ENCODE measurements at places on chromosomes 5 and 9.
A peak's percentile ranks its signal among the peaks of the same experiment; 100 is the strongest.

GRCh38 chr9:21830589-21830988, 28.2 kb downstream of the MTAP start:
- no peak for DNase-seq

DNA sequence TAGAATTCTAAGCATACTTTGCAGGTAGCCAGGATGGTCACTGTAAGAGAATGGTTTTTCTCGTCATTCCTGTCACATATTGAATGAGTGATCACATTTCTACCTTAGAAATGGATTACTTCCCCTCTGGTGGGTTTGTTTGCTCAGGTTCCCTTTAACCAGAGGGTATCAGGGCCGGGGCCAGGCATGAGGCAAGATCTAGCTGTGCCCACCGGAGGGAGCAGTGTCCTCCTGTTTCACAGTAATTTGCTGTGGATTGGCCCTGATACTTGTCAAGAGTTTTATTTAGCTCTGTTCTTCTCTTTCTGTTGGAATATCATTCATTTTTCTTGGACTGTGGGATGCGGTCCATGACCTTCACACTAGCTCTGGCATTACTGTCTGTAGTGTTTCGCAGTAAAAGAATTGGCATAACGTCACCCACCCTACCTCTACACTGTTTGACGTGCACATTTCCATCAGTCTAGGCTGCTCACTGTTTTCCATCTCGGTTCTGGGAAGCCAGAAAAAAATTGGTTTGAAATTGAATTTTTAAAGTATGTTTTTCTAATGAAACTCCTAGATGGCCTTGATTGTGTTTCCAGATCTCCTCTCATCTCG, 42.4 kb upstream of the ZBED3 start:
- DNase-seq, result peak; percentile 59

DNA sequence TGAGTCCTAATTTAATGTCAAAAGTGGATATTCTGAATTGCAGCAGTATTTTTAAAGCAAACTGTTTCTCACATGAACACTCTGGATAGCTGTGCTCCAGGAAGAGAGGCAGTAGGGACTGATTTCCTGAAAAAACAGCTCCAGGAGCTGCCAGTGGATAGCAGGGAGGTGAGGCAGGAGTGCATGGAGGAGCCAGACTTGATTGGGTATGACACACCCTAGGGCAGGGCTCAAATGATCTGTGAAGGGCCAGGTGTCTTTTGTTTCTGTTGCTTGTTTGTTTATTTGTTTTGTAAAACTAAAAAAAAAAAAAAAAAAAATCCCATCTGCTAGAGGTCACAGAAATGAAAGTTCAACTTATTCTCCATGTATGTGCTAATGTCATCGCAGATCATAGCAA, 83.4 kb downstream of the ADRB2 start:
- no peak for DNase-seq

GRCh38 chr9:116365056-116365471, 211.5 kb downstream of the PAPPA start:
- DNase-seq, result peak; percentile 19

DNA sequence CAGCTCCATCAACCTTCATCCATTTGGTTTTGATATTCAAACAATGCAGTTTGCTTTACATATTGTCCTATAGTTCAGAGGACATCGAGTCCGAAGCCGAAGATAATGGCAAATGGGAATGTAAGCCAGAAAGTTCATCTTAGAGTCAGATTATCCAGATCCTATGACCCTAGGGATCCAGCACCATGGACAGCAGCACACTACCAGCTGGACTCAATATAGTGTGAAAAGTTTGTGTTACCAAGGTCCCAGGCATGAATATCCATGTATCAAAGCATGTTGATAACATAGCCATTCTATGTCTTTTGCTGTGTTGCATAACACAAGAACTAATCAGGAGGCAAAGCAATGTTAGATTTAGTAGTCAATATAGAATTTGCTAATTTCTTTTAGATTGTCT, 46.3 kb downstream of the FSTL4 start:
- peak; percentile 50 for DNase-seq
